Nucleus accumbens (tissue), 56 donors: ENCODE measurements at places on chromosomes 2 and 18.

- DNase-seq, result peak; percentile 50
These were observed 762 bp upstream of the GAD1 start for GRCh38 chr2:170815746-170816503.

DNA sequence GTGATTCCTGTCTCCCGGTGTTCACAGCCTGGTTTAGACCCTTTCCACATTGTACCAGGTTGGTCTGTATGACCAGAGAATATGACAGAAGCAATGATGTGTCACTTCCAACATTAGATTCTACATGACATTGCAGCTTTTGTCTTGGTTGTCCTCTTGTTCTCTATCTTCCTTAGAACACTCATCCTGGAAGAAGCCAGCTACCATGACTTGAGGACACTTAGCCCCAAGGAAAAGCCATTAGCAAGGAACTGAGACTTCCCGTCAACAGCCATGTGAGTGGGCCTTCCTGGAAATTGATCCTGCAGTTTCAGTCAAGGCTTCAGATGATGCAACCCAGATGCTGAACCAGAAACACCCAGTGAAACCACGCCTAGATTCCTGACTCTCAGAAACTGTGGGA, 143.3 kb downstream of the MREG start:
- DNase-seq, result no peak

GRCh38 chr18:8313043-8313442, 296.2 kb upstream of the RAB12 start:
- DNase-seq, result no peak

DNA sequence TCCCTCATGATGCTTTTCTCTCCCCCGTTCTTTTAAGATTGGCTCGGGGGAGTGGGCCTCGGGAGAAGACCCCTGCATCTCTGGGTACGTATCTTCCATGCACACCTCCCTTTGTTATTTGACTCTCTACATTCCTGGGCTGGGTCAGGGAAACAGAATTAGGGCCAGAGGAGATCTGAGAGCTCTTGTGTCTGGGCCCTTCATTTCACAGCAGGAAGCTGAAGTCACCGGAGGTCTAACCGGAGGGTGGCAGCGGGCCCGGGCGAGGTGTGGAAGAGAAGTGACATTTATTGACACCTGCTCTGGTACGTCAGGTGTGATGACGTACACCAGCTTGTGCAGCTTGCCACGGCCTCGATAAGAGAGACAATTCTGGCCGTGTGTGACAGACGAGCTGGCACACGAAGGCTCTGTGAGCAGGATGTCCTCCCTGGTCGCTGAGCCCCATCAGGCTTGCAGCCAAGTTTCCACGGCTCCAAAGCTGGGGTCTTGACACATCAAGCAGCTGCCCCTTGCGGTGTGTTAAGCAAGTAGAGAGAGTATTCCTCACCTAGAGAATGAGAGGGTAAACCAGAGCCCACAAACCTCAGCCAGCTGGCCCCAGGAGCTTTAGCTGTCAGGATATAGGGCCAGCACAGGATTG, 30.4 kb downstream of the TOGARAM2 start:
- DNase-seq, result no peak

DNA sequence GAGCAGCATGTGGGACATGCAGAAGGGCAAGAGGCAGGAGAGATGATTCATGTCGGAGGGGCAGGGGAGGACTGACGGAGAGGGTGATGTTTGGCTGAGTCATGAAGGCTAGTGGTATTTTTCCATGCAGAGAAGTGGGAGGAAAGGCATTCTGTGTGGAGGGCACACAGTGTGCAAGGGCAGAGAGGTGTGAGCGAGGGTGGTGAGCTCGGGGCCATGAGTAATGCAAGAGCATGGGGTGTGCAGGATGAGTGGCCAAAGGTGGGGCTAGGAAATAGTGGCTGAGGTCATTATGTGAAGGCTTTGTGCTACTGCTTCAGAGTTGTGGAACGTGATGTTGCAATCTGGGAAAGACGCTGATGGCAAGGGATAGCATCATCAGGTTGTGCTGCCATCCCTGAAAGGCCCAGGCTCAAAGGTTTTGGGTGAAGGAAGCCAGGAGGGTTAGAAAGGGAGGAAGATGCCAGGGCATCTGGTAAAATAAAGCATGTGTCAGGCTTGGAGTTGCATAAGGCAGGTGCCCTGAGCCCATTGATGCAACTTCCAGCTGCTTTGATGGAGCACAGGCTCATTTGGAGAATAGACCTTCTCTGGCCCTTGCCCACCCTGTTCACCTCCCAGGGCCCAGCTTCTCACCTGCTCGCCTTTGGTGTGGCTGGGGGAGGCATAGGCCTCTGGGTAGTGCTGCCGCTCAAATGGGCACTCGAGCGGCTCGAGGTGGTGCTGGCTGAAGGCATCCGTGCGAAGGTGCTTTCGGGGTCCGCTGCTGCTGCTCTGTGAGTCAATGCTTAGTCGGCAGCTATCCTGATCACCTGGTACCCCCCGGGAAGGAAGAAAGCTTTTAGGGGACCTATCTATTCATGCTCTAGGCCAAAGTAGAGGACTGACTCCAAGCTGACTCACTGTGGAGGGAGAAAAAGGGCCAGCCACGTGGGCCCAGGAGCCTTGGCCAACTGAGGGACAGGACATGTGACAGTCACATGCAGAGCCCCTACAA, 37.5 kb downstream of the PAX8 start:
- no peak for DNase-seq

DNA sequence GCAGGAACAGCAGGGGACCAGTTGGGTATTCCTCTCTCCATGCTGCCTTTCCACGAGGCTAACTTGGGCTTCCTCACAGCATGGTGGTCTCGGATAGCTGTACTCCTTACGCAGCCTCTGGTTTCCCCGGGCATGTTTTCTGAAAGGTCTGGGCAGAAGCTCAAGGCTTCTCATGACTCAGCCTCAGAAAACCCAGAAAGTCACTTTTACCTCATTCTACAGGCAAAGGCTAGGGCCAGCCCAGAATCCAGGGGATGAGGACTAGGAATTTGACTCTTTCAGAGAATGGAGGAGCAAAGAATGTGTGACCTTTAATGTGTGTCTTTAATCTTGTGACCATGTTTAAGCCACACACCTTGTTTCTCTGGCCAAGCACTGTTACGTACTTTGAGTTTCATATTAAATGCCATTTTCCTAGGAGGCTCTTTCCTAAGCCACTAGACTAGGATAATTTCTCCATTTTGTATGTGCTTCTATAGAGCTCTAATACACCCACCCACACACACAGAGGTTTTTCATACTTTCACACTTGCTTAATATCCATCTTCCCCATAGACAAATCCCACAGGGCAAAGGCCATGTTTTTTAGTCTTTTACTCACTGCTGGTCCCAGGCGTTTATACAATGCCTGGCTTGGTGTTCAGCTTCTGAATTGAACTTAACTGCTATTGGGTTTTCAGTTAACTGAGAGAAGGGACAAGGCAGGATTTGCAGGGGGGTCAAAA, 77.3 kb downstream of the LONRF2 start:
- no peak for DNase-seq

- peak; percentile 22 for DNase-seq
These were observed 322.6 kb downstream of the RBM43 start for GRCh38 chr2:150939087-150939486.

- DNase-seq, result no peak
These were observed 23.5 kb upstream of the MYO1B start for GRCh38 chr2:191221666-191222065.

- no peak for DNase-seq
These were observed 279.0 kb downstream of the CALCRL start for GRCh38 chr2:187168720-187169713.

- no peak for DNase-seq
These were observed 313.4 kb upstream of the CCDC68 start for GRCh38 chr18:55272510-55273243.

- DNase-seq, result no peak
These were observed 1095.7 kb downstream of the TSN start for GRCh38 chr2:122851161-122851560.

DNA sequence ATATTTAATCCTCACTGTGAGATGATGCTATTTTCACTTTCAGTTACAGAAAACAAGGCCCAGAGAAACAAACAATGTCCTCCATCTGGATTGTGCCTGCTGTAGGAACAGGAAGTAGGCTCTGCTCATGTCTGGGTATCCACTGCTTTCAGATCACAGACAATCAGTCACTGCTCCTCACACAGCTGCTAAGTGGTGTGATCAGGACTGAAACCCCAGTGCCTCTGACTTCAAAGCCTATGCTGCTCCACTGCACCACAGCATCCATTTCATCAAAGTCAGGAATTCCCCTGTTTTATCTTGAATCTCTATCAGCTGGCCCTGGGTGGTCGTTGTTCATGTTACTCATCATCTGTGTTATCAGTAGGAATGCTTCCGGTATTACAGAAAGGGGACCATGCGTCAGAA, 303.8 kb upstream of the TRIB2 start:
- DNase-seq, result no peak

GRCh38 chr2:127208313-127208712, 11.8 kb downstream of the CYP27C1 start:
- no peak for DNase-seq

DNA sequence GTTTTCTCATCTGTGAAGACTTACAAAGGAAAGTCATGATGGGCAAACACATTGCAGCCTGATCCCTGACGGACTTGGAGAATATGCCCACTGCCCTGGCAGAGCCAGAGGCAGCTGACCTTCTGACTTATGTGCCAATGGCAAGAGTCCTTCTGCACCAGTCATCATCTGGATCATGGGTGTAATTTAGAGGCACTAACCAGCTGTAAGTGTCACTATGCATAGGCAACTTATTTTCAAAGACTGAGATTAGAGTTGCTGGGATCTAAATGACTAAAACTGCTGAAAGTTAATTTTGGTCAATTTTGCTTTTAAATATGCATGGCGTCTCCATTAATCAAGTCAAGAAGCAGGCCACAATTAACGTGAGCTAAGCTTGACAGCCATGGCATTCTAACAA, 261.2 kb downstream of the BCL11A start:
- no peak for DNase-seq

GRCh38 chr2:96993367-96993766, 7.0 kb upstream of the FAM178B start:
- no peak for DNase-seq

GRCh38 chr2:32988525-32988924, 41.8 kb downstream of the LTBP1 start:
- no peak for DNase-seq

DNA sequence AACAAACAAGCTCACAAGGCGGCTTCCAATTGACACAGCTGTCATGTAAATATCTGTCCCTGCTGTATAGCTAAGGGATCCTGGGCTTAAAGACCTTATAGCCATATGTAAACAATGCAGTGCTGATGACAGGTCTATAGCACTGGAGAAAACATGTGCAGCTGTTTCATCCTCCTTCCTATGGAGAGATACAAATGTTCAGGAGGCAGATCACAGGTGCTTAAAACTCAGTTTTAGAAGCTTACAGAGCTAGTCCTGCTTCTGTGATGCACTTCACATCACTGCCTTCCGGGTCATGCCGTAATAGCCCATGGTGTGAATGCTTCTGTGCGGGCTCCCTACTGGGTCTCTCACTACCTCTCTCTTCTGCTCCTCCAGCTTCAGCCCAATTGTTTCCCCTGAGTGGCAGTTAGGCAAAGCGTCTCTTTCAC, 262.4 kb upstream of the CHST9 start:
- no peak for DNase-seq

DNA sequence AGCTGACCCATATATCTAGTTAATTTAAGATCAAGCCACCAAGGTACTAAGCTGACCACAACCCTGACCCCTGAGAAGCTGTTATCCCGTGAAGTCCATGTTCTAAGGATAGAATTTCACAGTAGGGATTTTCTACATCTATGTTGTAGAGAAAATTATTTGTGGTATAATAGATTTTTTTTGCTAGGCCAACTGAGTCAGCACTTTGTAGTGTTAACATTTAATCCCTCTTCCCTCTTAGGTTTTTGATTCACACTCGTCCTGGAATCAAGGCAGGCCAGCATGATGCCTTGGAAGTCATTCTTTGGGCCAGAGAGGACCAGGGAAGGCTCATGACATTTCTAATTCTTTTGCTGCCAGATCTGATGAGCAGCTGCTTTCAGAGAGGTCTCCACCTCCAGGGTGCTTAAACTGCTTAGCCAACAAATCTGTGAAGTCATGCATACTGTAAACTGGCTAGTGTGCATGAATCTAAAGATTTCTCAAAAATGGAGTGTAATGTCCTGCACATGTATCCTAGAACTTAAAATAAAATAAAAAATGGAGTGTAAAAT, 102.5 kb downstream of the RBM43 start:
- DNase-seq, result no peak

GRCh38 chr2:239114616-239115265, 266.9 kb downstream of the TWIST2 start:
- DNase-seq, result no peak

- DNase-seq, result no peak
These were observed 312.3 kb upstream of the KCNJ3 start for GRCh38 chr2:154386186-154386585.

- DNase-seq, result no peak
These were observed 3.9 kb upstream of the NPPC start for GRCh38 chr2:231929961-231930592.

- no peak for DNase-seq
These were observed 90.7 kb downstream of the PDCL3 start for GRCh38 chr2:100653449-100654035.

GRCh38 chr2:190822043-190822442, 58.6 kb upstream of the GLS start:
- DNase-seq, result no peak

GRCh38 chr2:575030-575726, 102.0 kb downstream of the TMEM18 start:
- no peak for DNase-seq

DNA sequence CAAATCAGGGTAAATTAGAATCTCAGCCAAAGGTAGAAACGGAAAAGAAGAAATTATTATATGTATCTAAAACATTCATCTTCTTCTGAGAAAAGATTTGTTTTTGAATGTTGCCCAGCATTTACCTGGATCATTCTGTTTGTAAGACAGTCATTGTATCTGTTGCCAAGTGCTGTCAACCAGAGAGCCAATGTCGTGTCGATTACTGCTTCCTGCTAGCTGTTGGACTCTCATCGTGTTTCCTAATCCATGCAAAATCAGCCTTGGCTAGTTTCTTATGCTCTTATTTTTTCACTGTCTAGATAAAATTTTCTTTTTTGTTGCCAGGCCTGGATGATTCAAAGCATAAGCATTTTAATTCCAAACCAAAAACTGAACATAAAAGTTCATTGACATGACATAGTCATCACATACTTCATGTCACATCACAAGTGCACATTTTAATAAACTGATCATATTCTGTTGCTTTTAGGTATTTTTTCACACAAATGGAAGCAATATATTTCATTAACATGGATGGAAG, 202.3 kb downstream of the KCNH7 start:
- DNase-seq, result no peak

- no peak for DNase-seq
These were observed 169.1 kb upstream of the MC4R start for GRCh38 chr18:60541661-60542060.

GRCh38 chr2:209591021-209591420, 167.2 kb downstream of the MAP2 start:
- no peak for DNase-seq

DNA sequence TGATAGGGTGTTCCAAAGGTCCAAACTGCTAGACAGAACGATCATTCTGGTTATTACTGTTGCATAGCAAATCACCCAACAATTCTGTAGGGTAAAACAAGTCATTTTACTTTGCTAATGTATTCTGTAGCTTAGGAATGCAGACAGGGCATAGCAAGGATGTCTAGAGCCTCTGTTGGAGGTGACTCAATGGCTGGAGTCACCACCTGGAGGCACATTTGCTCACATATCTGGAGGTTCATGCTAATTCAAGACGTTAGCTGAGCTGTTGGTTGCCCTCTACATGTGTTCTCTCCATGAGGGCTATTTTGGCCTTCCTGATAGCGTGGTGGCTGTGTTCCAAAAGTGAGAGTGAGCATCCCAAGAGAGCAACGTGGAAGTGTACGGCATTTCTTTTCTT, 22.5 kb upstream of the ST8SIA3 start:
- DNase-seq, result no peak

- DNase-seq, result no peak
These were observed 53.6 kb upstream of the GRHL1 start for GRCh38 chr2:9897846-9898245.
